ENCODE measurements at places on chromosomes 1 and 21.

DNA sequence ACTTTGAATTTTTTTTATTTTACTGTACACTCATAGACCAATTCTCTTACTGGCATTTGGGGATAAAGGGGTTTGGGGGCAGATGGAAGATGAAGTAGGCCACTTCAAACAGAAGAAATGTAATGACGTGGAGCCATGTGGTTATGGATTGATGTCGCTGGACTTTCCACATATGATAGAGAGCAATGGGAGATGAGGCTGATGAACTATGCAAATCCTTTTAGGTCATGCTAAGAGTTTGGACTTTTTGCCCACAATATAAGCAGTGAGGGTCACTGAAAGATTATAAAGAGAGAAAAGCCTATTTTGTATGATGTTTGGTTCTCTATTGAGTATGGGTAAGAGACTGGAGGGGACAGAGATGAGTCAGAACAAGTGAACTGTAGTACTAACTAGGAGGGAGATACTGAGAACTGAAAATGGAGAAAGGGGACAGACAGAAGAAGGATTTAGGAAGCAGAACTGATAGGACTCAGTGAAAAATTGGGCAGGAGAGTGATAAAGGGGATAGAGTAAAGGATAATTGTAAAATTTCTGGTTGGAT, 9.2 kb downstream of the C1orf21 start:
- DNase-seq: no peak

DNA sequence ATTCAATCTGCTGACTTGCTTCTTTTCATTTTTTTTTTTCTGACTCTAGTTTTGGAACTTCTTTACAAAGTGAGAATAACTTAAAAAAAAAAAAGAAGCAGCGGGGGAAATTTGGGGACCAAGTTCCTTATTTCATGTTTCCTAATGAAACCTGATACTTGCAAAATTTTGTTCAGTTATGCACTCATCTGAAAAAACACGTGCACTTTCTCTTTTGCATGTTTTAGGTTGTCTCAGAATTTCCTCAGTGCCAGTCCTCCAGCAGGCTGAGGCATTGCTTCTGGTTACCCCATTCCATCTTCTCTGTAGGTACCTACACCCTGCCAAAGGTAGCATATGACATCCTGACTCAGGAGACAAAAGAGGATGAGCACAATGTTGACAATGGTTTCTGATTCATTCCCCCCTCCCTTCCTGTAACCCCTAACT, 299.7 kb downstream of the GRIK1 start:
- no peak for DNase-seq

DNA sequence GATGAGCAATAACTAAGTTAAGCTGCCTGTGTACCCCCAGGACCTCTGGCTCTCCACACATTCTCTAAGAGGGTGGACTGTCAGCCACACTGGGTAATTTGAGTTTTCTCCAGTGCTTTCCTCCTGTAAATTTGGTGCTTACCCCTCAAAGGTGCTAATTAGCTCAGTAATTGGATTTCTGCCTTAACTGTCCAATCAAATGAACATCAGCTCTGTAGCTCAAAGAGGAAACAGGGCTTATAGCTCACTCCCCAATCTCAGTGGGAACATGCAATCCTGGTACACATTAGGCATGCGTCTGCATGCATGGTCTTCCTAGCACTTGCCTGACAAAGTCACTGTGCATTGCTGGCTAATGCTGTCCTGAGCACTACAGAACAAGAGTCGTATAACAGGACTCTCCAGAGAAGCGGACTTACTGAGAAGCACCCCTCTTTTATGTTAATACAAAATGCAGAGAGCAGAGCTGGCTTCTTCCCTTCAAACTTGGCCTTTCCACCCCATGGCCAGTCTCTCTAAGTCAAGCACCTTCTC, 110.1 kb downstream of the NTPCR start:
- DNase-seq: no peak

GRCh38 chr1:178613271-178613945, 100.5 kb downstream of the TEX35 start:
- no peak for DNase-seq

GRCh38 chr1:56644919-56645676, at the start of gene PRKAA2:
TSS of gene PRKAA2 (plus strand) at chr1:56645314. CDS start at chr1:56645388, 74 bp downstream.
- peak; percentile 48 for DNase-seq

DNA sequence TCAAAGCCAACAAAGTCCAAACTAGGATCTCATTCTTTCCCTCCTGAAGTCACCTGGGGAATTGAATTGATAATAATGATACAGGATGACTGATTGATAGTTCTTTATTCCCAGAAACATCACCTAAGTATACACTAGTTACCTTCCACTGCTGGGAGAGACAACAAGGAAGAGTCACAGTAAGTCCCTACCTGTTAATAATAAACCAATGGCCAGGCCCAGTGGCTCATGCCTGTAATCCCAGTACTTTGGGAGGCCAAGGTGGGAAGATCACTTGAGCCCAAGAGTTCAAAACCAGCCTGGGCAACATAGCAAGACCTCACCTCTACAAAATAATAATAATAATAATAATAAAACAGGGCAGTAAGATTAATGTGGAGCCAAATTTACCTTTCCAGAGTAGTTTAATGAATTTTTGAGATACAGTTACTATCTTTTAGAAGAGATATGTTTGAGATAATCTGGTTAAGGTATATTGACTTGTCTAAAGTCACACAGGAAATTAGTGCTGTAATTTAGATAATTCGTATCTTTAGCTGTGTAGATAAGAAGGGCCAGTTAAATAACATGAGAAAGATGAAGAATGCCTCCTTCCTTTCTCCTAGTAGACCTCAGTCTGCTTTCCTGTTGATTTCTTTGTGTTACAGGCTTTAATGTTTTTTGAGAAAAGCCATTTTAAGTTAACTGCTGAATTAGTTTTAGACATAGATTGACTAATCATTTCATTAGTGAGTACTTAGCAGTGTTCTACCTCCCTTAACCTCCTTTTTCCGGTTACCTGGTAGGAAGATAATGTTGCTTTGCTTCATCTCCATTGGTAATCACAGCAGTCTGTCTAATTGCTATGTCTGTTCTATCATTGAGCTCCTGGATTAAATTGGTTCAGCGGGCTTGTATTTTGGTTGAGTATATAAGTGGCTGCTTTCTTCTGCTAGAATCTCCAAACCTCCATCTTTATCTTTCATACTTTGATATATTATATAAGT, 22.0 kb downstream of the SMAP2 start:
- no peak for DNase-seq

- no peak for DNase-seq
Observed at GRCh38 chr1:30330644-30331043, 392.7 kb downstream of the MATN1 start.

DNA sequence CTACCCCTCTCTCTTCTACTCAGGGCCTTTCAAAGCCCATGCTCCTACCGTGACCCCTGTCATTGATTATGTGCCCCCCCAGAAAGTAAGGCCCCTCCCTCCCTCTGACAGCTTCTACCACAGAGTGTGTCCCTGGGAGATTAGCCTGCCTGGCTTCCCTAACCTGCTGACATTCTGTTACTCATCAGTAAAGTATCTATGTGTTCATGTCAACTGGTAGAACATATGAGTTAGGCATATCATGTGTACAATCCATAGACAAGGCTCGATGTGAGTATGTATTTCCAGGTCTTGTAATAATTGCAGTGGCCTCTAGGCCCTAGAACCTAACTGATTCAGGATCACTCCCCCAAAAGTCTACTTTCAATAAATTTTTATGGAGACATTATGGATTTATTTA, 120.0 kb downstream of the GIPC2 start:
- no peak for DNase-seq

DNA sequence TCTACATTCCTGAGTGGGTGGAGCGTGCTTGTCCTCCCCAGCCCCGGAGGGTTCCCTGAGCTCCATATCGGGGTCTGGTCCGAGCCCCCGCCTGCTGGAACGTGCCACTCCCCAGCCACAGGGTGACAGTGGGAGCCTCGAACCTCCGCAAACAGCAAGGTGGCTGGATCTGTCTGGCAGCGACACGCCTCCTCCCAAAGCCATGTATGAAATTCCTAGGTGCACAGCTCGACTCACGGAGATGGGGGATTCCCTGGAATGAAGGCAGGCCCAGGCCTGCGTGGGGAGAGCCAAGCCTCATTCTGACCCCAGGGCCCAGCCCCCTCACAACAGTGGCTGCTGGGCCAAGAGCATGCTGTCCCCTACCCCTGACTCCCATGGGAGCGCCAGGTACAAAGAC, 32.9 kb downstream of the TP73 start:
- no peak for DNase-seq

DNA sequence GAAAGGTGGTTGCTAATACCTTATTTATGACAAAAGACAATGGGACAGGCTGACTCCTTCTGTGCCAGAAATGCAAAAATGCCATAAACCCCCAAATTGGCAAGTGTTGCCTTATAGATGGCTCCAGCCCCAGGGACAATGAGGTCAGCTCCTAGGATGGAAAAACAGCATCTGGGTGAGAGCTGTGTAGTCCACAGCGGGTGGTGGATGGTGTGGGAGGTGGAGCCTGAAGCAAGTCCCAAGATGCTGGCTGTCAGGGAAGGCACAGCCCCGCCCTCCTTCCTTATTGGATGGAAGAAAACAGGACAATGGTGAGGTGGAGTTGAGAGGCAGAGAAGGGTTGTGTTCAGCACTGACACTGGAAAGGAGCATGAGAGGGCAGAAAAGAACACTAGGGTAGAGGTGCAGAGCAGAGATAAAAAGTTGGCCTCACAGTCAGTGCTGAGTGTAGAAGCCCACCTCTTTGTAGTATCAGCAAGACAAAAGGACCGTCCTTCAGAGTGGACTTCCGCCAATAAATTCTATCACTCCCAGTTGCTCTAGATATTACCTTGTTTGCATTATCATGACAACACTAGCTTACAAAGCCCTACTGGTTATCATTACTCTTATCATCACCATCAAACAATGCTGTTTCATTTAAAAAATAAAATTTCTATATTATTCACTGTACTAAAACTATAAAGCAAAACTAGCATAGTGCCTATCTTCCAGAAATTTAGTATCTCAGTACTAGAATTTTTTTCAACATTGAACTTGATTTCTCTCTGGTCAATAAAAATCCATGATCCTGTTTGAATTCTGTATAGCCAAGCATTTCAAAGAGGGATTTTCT, 3.7 kb upstream of the SDE2 start:
- no peak for DNase-seq

- DNase-seq: peak; percentile 59
Observed at GRCh38 chr1:3651930-3652547, at the start of gene TP73. TSS of gene TP73 (plus strand) at chr1:3652516. CDS start at chr1:3682366, 29,850 bp downstream.

DNA sequence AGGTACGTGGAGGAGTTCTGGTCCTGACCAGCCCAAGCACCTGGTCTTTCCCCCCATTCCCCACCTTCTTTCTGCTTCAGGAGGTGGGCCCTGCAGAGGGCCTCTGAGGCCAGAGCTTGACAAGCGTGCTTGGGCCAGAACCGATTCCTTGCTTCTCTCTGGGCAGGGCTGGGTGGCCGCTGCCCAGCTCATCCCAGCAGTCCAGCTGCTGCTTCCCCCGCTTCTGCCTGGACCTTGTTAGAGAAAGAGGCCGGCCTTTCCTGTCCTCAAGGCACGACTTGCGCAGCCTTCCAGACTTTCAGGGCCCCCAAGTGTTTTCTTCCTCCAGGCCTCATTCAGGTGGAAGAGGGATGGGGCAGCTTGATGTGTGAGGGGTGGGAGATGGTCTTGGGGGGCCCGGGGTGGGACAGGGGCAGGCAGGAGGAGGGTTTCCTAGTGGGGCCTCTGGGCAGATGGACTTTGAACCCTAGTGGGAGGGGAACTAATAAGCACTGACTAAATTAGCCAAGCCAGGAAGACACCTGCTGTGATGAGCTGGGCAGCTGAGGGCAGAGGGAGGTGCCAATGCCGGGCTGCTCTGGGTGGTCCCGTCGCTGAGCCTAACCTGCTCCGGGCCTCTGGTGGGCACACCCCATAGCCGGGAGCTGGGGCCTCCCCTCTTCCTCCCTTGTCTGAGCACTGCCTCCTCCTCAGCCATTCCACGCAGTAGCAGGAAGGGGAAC, 36.5 kb downstream of the ARHGEF10L start:
- no peak for DNase-seq

DNA sequence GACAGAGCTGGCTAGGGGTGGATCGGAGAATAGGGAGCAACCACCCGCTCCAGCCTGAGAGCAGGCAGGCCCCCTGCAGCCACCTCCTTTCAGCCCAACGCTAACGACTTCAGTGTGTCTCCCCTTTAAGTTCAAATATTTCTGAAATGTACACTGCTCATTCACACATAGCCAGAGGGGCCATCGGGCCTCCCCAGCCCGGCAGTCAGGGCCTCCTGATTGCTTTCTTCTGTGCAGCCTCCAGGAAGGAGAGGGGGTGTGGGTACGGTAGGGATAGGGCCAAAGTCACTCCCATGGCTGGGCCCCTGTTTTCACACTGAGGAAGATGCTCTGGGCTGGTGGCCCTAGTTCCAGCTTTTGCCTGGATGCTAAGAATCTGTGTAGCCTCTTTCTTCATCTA, 64.8 kb downstream of the EPHB2 start:
- no peak for DNase-seq

GRCh38 chr21:45622416-45623097, 21.0 kb upstream of the PCBP3 start:
- DNase-seq: no peak
